Tibial nerve (tissue), 4 donors: ENCODE measurements at places on chromosomes 7 and 10. TPM values are rescaled to one million over a fixed set of nuclear protein-coding genes. Genes with fewer than 3 reads are reported as not detected.

The NPTX2 gene
- 24.5 TPM for total RNA-seq

The HACD1 gene
- total RNA-seq: 7.3 TPM

The UPK3BL2 gene
- 10.0 TPM for total RNA-seq

The MET gene
- total RNA-seq: 31.2 TPM

The KIAA1549 gene
- total RNA-seq: 1.7 TPM

The AKR1C4 gene
- total RNA-seq: not detected

The SPDYE9 gene
- total RNA-seq: not detected

The NYAP1 gene
- 12.2 TPM for total RNA-seq

The COBL gene
- 8.0 TPM for total RNA-seq

The HOGA1 gene
- 3.6 TPM for total RNA-seq

The HGF gene
- 4.8 TPM for total RNA-seq

The ADAMTS14 gene
- 4.2 TPM for total RNA-seq

The SAMD9 gene
- 12.7 TPM for total RNA-seq

The ITPRID1 gene
- total RNA-seq: not detected

The CYP26C1 gene
- total RNA-seq: 2.2 TPM

The ARHGEF35 gene
- total RNA-seq: 0.59 TPM

The RASSF4 gene
- total RNA-seq: 153 TPM

The EGR2 gene
- 19.4 TPM for total RNA-seq

The ZNF503 gene
- total RNA-seq: 10.3 TPM

The HMX2 gene
- total RNA-seq: not detected

The GRID2IP gene
- not detected for total RNA-seq

The SYT15B gene
- 15.5 TPM for total RNA-seq

The PALS2 gene
- 29.3 TPM for total RNA-seq

The ABCB1 gene
- total RNA-seq: 12.8 TPM

The CUZD1 gene
- 5.7 TPM for total RNA-seq

The PPIF gene
- 18.2 TPM for total RNA-seq

The HOXA7 gene
- total RNA-seq: 8.7 TPM

The NKX2-3 gene
- not detected for total RNA-seq

The RAB11FIP2 gene
- total RNA-seq: 27.8 TPM

The ASB15 gene
- total RNA-seq: not detected

The HTR7 gene
- total RNA-seq: 0.44 TPM

The ZNF425 gene
- 4.2 TPM for total RNA-seq

The SCART1 gene
- 7.3 TPM for total RNA-seq

The AKR1D1 gene
- total RNA-seq: not detected

The SEMA3C gene
- 108 TPM for total RNA-seq

The LGI1 gene
- 8.5 TPM for total RNA-seq

The PANK1 gene
- total RNA-seq: 8.0 TPM

The SPACDR gene
- total RNA-seq: 2.1 TPM

The NSUN6 gene
- 30.6 TPM for total RNA-seq

The ANKRD61 gene
- not detected for total RNA-seq

The POLL gene
- total RNA-seq: 38.1 TPM

The ELFN1 gene
- total RNA-seq: 2.4 TPM

The CYP3A4 gene
- total RNA-seq: 0.22 TPM

The KCNIP2 gene
- total RNA-seq: 6.1 TPM

The ERV3-1 gene
- 19.9 TPM for total RNA-seq

The TLX1 gene
- not detected for total RNA-seq

The RNF32 gene
- total RNA-seq: 0.42 TPM

The SLC18A3 gene
- not detected for total RNA-seq

The MBL2 gene
- not detected for total RNA-seq

The MUC12 gene
- total RNA-seq: not detected

The SEMA3E gene
- 3.5 TPM for total RNA-seq

The ATOH7 gene
- not detected for total RNA-seq

The VSTM4 gene
- 9.8 TPM for total RNA-seq

The MALRD1 gene
- total RNA-seq: 5.4 TPM

The GUSB gene
- total RNA-seq: 39.9 TPM
